ENCODE measurements at places on chromosomes 4 and X.

DNA sequence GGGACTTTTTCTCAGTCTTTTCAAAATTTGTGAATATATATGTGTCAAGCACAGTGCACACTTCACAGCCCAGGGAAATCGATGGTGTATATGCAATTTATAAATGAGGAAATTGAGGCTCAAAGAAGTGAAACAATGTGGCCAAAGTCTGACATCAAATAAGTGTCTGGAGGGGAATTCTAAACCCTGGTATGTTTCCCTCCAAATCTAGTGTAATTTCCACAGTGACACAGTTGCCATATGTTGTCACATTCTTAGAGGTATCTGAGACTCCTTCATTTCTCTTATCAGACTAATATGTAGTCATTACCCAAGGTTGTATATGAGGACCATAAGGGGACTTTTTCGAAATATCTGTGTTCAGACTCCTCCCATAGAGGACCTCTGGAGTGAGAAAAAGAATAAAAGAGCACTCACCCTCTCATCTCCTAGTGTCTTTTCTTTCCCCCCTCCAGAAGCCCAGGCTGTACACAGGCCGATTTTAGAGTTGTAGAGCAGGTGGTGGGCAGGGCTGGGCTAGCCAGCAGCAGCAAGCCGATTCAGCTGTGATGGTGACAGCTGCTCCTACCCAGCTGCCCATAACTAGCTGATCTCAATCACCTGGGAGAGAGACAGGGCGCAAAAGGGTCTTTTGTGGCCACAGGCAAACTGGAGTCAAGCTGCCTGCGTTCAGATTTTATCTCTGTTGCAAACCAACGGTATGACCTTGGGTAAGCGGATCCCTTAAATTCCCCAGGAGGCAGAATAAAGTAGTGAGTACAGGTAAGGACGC, 55.1 kb downstream of the CLCN5 start:
- DNase-seq: no peak

DNA sequence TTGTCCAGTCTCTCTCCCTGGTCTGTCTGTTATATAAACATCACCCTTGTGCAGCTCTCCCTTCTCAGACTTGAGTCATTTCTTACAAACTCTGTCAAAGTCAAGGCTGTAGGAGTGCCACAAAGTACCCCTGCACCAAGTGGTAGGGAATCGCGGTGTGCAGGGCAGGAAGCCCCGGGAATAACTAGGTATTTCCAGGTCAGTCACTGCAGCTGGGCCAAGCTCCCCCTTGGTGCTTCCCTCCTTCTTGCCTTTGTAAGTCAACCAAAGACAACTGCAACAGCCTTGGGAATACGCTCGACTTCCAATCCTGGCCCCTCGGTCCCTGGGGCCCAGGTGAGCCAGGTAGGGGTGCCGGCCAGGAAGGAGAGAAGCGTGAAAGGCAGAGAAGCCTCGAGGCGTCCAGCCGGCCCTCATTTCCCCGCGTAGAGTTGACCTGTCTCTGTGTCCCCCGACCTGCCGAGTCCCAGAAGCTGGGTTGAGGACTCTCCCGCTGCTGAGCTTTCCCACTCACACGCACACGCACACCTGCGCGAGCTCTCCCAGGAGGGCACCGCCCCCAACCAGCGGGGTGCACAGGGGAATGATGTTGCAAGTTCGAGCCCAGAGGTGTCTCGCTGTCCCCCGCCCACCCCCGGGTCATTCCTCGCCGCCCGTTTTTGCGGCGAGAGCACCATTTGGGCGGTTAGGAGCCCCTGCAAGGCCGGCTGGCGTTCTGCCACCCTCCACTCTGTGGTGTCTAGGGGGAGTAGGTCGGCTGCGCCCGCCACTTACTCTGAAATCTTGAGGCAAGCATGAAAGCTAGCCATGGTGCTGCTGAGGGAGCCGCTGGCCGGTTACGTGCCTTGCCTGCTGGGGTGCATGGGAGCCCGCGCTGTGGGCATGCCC, 22.8 kb upstream of the KIAA1210 start:
- no peak for DNase-seq

GRCh38 chr4:76215077-76215476, 1.5 kb upstream of the SCARB2 start:
- DNase-seq: no peak

DNA sequence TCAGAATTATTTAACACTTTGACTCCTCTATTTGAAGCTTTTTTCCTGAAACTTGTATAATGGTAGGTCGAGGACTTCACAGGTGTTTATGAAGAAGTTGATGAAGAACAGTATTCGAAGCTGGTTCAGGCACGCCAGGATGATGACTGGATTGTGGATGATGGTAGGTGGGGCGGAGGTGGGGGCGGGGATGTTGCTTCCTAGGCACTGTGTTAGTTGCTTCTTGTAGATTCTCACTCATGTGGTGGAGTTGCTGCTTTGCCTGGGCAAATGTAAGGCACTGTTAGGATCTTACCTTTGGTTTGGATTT, 9.4 kb downstream of the POLA1 start:
- DNase-seq: no peak

DNA sequence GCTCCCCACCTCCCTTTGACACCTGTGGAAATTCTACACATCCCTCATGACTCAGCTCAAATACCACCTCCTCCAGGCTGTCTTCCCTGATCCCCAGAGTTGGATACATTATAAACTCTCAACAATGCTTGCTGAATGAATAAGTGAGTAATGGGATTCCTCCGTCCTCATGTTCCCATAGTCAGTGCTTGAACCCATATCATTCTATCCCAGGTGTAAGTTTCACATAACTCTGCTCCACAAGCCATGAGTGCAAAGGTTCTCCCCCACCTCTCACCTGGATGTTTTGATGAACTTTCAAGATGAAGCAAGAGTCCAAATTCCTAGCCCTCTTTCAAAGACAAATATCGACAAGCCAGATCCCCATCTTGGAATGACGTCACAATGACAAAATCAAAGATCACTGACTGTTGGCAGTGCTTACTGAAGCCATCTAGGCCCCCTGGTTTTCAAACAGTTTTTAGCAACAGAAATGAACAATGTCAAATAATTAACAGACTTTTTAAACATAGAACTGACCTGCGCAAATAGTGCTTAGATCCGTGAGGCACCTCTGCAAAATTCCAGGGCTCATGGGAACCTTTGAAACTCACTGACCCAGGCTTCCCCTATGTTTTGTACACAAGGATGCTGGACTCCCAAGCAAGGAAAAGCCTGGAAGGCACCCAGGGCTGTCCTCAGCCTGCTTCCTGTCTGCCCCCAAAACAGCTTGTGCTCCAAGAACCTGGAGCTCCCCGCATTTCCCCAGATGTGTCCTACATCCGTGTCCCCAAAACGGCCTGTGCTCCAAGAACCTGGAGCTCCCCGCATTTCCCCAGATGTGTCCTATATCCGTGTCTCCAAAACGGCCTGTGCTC, 4.0 kb downstream of the SLC2A9 start:
- DNase-seq: no peak

- DNase-seq: no peak
Observed at GRCh38 chr4:60128888-60129287, 1071.2 kb upstream of the ADGRL3 start.

- DNase-seq: no peak
Observed at GRCh38 chr4:145536044-145536443, 54.4 kb downstream of the SMAD1 start.

GRCh38 chrX:54178100-54178940, 4.7 kb downstream of the FAM120C start:
- DNase-seq: no peak
